GM23338 (cell line): ENCODE measurements at places on chromosomes 1 and 21.

DNA sequence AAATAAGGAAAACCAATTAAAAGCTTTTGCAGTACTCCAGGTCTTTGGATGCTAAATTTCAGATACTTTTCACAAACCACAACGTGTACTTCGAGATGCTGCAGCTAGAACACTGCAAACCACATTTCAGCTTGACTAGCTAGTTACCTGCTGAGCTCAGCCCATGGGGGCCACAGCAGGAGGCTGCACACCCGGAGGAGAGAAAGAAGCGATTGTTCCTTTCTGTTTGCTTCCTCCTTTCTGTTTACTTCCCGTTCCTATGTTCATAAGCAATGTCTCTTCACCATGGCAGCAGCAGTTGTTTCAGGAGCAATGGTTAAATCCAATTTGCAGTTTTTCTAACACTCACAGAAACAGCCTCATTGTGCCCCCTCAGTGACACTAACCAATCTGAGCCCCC is 225.6 kb upstream of the FGGY start:
- DNase-seq: no peak

DNA sequence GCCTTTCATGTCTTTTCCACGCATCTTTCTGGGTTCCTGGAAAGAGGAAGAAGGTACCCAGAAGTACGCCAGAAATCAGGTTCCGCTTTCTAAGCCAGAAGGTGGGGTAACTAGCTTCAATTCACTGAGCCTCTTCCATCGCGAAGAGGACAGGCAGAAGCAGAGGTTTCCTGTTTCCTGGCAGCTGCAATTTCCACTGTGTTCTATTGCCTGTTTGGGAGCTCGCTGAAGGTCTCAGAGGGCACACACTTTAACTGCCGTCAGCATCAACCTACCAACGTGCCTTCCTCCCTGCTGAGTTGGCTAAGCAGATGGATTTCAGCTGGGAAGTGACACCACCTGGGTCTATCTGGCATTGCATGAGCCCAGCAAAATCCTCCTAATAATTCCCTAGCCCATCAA is 10.0 kb downstream of the NCF2 start:
- peak; percentile 76 for DNase-seq

DNA sequence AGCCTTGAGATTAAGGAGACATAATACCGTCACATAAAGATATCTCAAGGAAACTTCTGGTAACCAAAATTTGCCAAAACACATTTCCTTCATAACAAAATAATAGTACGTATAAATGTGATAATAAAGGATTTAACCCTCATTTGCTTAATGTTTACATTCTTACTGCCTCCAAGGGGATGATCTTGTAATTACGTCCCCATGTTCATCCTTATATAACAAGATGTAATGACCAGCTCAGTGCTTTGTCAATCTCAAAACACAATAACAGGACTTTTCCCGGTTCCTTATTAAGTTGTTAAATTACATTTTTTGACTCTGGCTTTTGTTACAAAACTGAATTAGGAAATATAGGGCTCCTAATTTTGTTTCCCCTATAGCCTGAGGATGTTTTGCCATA is 41.3 kb upstream of the UHMK1 start:
- DNase-seq: no peak

DNA sequence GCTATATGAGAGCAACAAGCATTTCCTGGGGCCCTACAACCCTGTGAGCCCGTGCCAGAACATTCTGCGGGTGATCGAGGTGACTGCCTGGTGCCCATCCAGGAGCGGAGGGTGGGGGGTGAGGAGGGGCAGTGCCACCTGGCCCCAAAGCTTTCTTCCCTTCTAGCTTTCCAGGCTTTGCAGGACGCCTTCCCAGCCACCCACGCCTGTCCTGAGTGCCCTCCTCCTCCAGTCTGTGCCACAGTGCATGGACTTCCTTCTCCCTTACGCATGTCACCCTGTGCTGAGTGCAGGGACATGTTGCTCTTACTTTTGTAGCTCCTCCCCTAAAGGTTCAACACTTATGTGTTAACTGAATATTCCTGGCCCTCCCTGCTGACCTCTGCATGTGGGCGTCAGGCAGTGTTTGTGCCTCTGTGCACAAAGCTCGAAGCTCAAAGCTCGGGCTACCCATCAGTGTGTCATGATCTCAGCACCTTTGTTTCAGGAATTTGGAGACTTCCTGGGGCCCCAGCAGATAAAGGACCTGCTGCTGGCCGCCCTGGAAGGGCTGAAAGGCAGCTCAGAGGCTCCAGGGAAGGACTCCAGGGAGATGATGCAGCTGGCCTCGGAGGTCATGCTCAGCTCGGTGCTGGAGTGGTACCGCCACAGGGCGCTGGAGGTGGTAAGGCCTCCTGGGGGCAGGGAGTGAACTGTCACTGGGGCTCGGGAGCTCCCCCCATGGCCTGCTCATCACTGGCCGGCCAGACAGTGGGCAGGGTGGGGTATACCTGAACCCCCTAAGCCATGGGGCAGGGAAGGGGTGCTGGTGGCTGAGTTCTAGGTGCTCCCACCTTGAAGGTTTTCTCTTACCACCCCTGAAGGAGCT is 36.7 kb upstream of the TTC4 start:
- DNase-seq: no peak

DNA sequence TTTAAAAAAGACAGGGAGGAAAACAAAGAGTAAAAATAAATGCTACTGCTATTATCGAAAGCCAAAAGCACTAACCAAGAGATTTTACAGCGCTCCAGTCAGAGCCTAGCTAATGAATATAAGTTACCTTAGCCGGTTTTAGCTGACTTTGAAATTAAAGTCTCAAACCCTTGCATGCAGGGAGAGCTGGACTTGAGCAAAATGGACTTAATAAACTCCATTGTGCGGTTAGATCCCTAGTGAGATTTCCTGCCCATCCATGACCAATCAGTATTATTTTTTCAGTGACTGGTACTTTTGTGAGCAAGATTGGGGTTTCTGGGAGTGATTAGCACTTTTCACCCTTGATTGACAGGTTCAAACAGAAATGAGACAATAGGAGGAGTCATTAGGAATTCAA is 333.4 kb upstream of the ADGRL2 start:
- no peak for DNase-seq

DNA sequence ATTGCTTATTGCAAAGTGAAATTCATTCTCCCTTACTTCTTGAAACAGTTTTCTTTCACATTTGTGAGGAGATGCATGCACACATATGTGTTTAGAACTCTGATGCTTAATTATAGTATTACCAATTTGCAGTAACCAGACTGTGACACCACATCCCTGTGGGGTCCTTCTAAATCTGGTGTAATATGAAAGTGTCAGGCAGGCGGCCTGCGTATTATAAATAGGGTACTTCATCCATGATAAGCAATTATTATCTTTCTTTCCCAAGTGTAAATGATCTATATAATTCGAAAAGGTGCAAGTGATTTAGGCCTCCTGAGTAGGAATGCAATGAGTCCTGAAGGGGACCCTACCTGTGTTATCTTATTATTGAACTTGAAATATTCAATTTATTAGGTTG is 876 bp downstream of the EFCAB7 start:
- no peak for DNase-seq

DNA sequence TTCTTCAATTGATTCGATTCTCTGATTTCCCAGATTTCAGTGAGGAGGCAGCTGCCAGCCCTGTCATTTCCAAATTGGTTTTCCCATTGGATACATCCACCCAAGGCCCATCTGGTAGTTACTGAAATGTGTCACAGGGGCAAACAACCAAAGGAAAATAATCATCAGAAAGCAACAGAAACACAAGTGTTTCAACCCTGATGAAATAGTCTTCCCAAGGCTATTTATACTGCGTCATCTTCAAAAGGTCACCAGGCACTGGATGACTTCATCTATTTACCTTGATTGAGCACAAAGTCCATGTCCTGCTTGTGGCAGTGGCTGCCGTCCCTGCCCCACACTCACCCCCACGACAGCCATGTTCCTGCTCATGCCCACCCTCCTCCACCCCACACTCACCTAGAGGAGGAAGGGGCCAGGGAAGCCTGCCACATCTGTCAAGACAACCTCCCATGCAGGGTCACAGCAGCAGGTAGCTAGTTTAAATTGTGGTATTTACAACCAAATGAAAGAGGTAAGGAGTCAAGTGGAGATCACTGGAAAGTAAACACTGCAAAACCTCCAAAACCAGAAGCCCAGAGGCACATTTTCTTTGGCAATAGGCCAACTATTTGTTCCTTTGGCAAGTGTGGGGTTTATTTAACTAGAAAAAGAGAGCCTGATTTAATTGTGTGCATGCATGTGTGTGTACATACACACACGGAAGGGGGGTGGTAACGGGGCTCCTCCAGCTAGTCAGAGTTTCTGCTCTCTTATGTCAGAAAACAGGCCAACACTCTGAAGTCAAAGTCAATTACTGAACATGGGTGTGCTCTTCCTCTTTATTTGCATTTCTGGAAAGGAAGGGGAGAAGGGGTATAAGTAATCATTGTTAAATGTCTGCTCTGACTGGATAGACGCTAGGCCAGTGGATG is 49.5 kb upstream of the RAB4A start:
- no peak for DNase-seq

DNA sequence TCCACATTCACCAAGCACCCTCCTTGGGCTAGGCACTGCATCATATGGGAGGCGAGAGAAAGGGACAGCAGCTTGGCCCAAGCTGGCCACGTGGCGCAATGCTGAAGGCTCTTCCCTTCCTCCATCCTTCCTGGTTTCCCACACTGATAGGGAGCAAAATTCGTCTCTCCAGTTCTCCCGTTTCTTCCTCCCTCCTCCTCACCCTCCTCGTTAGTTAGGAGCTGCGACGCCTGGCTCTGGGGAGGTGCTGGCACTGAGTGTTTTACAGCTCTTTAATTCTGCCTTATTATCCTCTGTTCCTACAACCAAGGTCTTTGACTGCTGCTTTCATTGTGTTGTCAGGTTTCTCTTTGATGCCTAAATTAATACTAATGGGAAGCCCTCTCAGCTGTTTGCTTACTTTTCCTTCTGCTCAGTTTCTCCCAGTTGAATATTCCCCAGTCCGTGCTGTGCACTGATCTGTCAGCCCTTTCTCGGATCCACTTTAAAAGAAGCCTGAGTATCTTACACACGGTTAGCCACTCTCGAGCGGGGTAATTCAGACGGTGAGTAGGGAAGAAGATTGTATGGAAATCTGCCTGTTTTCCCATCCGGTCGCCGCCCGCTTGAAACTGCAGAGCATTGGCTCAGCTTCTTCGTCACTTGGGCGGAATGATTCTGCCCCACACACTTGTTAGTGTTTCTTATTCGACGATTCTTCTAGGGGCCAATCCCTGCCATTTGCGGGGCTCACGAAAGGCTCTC is 56.2 kb upstream of the SMYD2 start:
- DNase-seq: peak; percentile 77

GRCh38 chr1:47024141-47024801 is 802 bp downstream of the CYP4X1 start:
- peak; percentile 25 for DNase-seq

DNA sequence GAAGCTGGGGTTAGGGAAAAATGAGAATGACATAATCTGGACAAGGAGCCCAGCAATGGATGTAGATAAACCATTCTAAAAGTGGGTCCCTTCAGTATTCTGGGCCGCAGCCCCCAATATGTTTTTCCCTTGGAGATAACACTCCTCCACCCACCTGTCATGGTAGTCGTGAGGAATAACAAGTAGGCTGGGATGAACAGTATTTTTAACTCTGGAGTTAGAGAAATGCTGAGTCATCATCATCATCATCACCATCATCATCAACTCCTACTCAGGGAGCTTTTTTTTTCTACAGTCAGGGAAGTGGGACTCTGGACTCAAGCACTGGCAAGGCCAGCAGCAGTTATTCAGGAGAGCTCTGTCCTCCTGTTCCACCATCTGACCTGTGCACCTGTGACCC is 12.8 kb downstream of the CADM3 start:
- DNase-seq: no peak

DNA sequence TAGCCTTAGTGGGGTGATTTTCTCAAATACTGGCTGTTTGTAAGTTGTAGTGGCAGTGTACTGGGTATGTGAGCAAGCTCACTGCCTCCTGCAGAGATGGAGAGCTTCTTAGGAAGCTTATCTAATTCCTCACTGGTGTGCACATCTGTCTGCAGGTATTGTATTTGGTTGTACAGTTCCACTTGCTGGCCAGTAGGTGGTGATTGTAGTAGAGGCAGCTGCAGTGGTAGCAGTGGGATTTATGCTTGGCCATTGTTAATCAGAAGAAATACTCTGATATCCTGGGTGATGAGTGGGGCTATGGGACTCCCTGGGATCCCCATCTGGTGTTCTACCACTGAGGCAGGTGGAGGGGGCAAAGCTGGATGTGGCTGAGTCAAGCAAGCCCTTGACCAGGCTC is 276.1 kb upstream of the SPAG17 start:
- DNase-seq: peak; percentile 20

- DNase-seq: no peak
Measured at GRCh38 chr1:182126272-182126800, 64.8 kb upstream of the ZNF648 start.

DNA sequence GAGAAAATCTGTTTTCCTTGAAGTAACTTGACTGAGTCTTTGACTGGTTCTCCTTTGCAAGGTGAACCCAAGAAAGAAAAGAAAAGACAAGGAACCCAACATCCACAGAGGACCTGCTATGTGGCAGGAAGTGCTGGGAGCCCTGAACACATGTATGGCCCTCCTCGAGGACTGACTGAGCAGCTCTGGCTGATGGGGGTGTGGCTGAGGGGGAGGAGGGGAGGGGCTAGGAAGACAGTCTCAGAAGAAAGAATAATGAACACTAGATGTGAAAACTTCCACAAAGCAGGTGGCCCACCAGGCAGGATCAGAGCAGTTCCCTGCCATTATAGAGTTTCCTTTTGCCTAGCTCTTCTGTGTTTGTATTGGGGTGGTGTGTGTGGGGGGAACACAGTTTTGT is 26.1 kb downstream of the NENF start:
- no peak for DNase-seq

DNA sequence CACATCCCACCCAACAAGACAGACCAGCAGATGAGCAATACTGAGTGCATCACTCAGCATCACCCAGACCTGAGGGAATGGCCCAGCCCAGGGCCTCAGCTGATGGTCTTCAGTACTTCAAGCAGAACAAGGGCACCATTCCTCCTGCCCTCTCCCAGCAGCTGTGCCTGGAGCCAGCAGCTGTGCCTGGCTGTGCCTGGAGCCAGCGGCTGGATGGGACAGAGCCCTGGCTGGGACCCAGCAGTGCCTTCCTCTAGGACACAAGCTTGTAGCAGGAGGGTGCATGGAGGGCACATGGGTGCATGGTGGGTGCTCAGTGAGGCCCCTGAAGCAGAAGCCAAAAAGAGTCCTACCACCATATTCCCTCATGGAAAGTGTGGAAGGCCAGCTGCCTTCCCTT is 583.8 kb downstream of the NPHP4 start:
- no peak for DNase-seq

GRCh38 chr1:18932387-18932786 is 24.1 kb downstream of the IFFO2 start:
- DNase-seq: no peak

- DNase-seq: no peak
Measured at GRCh38 chr1:211198111-211198510, 61.1 kb upstream of the RCOR3 start.

DNA sequence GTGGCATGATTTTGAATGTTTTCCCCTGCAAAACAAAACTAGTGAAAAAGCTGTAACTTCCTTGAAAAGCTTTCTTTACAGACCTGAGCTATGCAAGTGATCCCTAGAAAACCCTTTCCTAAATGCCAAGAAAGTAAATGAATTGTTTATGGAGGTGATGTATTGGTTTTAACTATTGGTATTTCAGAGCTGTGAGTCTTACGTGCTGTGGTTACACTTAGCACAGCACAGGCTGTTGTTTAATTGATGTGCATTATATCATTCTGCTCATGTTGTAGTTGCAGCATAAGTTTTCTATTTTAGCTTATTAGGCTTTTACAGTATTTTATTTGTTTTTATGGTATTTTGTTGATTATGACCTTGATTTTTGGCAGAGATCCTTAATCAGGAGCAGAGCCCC is 74.1 kb upstream of the DYNLT5 start:
- DNase-seq: no peak

- DNase-seq: no peak
Measured at GRCh38 chr1:231322880-231323530, 14.6 kb downstream of the EXOC8 start.
